ENCODE measurements at places on chromosomes 2 and 18.

GRCh38 chr18:22567794-22568193 lies 150.1 kb upstream of the CTAGE1 start:
- no peak for DNase-seq

DNA sequence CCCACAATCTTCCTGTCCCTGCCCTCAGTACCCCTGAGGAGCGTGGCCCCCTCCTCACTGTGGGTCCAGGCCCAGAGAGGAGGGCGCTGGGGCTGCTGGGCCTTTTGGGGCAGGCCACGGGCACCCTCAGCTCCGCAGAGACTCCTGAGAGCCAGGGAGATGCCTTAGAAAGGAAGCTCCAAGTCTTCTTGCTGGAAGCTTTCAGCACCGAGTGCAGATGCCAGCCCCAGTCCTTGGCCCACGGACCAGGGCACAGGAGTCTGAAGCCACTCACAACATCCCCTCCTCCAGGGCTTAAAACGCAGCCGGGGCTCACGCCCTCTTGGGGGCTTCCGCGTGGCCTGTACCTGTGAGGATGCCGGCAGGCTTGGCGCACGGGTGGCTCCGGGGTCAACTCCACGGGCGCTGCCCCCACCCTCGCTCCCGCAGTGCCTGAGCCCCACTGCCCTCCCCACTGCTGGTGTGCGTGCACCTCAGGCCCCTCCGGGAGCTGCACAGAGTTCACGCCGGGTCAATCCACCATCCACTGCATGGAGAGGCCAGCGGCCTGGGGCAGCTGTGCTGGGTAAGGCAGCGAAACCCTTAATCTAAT lies 72.1 kb upstream of the CTDP1 start:
- no peak for DNase-seq

DNA sequence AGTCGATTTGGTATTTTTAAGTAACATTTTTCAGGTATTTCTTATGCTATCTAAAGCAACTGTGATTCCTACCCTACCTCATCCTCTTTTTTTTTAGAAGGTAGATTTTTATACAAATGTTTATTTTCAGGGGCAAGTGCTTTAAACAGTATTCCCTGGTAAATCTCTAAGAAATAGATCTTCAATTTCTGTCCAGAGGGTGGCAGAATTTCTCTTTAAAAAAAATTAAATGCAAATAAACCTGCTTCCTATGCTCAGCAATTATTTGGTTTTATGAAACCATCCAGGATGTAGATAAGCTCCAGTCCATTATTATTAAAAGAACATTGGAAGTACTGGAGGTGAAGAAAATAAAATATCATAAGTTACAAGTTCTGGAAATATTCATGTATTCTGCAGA lies 191.9 kb downstream of the MYO3B start:
- no peak for DNase-seq

- no peak for DNase-seq
Measured at GRCh38 chr18:64519201-64519600, 370.3 kb upstream of the LINC00305 start.

DNA sequence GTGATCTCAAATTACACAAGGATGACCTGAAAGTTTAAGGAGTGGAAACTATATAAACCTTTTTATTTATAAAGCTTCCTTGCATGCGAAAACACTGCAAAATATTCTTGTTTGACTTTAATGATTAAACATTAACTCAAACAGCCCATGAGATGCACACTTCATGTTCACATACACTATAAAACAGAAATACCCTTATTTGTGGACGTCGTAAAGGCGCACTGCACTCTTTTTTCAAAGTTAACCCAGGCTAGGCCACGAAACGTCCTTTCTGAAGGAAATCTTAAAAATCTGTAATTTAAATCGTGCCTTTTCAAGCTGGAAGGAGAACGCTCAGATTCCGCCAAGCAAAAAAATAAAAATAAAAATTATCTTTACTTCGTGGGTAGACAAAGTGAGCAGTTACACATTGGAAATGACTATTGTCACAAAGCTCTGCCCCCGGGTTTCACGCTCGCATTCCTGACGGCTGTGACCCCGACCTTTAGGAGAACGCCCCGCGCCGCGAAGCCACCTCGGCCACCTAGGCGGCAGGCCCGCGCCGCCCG lies 728 bp downstream of the FAM168B start:
- DNase-seq: no peak

- DNase-seq: no peak
Measured at GRCh38 chr2:86193901-86194567, 1.2 kb downstream of the IMMT start.

- no peak for DNase-seq
Measured at GRCh38 chr2:199189229-199189628, 268.5 kb downstream of the SATB2 start.

Data from NK-92 treated with Interleukin-12 subunit alpha and Interleukin-12 subunit beta, amount 100 ng/mL, for 24 hours (cell line).